Right forelimb (tissue), 1 donor: ENCODE measurements at places on chromosomes 5 and 9.

DNA sequence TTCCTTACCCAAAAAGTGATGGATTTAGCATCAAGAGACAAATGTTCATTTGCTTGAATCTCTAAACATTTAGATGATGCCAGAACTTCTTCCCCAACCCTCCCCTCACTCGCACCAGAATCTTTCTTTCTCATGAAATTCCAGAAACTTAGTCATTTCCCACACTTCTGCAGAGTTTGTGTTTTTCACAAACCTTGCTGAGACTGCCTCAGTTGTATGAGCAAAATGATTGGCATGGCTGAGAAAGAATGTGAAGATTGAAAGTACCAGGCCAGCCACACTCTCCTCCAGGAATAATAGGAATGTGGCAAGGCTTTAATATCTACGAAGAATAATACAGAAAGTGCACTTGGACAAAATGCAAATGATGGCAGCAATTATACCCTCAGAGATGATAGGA, 428.3 kb upstream of the CDH6 start:
- no peak for DNase-seq

GRCh38 chr9:77449240-77450084, 198.7 kb downstream of the GNA14 start:
- DNase-seq, result no peak

- DNase-seq, result no peak
These were observed 8.5 kb downstream of the PTGS1 start for GRCh38 chr9:122379340-122379739.

DNA sequence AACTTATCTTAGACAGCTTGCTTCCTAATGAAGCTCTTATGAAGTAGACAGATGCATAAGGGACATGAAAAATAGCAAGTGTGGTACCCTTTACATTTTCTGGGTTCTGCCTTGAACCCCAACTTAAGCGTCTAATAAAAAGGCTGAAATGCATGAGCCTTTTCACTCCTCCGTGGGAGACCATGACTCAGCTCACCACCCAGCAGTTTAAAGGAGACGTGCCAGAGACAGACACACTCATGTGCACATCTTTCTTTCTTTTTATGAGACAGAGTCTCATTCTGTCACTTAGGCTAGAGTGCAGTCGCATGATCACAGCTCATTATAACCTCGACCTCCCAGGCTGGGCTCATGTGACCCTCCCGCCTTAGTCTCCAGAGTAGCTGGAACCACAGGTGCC, 22.3 kb downstream of the CTXN3 start:
- no peak for DNase-seq

DNA sequence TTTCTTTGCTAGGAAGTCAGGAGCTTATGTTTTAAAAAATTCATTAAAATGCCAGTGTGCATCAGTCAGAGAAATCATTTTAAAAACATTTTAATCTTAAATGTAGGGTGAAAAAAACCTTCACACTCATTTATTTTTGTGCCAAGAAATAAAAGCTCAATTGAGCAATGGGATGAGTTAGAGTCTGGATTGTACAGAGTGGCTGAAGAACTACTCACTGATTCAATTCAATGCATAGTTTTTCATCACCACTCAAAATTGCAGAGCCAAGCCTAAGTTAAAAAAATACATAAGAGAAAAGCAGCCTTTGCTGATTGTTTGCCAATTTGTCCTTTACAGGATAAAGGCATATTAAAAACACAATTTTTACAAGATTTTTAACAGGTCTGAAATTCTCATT, 168.2 kb upstream of the DMRTA1 start:
- DNase-seq, result no peak

- no peak for DNase-seq
These were observed 1020.4 kb downstream of the CDH18 start for GRCh38 chr5:18967637-18968036.

DNA sequence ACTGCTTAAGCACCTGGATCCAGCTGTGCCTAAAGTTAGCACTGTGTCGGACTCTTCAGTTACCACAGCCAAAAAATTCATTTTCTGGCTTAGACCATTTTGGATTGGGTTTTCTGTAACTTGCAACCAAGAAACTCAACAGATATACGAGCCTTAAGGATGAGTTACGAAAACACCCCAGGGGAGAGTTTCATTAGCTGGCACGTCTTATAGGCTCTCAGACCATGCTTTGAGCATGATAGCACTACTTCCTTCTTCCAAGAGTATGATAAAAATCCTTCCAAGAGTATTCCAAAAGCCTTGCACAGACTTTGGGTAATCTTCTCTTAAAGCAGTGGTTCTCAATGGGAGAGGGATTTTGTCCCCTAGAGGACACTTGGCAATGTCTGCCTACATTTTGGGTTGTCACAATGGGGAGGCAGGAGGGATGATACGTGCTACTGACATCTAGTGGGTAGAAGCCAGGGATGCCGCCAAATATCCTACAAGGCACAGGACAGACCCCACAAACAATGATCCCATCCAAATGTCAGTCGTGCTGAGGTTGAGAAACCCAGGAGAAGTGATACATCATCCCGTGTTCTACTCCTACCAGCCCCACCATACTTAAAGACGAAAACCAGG, 64.8 kb downstream of the SMIM23 start:
- DNase-seq, result no peak

DNA sequence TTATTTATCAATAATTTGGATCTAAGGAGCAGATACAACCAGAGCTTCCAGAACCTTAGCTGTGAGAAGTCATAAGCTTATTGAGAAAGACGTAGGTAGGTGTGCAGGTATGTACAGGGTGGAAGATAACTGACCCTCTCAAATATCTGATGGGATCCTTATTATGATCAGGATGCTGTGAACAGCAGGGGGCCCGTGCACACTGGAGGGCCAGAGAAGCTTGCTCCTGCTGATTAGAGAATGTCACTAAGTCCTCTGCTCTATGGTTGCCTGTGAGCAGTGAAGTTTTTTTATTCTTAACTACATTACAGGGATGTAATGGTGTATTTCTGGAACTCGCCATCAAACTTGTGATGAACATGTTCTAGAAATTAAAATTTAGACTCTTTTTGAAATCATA, 108.9 kb upstream of the POU5F2 start:
- DNase-seq, result no peak

- no peak for DNase-seq
These were observed 15.0 kb downstream of the NPR3 start for GRCh38 chr5:32726086-32726557.

DNA sequence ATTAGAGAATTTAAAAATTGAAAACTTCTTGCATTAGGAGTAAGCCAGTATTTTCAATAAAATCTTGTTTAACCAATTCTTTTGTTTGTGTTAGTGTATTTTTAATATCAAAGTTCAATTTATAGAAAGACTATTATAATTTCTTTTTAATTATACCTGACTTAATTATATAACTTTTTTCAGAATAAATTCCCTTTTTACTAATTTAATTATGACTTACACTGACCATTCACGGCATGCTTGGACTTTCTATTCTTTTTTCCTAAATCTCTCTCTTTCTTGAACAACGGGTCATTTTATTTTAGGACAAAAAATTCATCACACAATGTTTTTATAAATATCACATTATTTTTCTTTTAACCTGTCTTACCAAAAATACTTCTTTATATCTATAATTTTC, 555.3 kb upstream of the PTGER4 start:
- DNase-seq, result no peak

GRCh38 chr5:94888674-94889073, 270.2 kb downstream of the SLF1 start:
- DNase-seq, result no peak

DNA sequence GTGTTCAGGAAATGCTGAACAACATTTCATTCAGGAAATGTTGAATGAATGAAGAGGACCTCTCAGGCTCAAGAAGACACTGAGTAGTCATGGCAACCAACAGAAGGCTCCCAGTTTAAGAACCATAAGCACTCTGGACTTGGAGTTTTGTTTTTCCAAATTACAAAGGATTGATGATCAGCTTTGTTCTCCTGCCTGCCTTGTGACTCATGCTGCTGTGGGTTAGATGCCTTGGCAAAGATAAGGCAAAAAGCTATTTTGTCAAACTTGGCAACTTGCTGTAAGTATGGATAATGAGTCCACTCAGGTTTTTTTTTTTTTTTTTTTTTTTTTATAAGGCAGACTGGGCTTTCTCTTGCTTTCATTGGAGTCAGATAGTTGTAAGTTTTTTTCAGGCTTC, 365.0 kb downstream of the TMEM232 start:
- no peak for DNase-seq

DNA sequence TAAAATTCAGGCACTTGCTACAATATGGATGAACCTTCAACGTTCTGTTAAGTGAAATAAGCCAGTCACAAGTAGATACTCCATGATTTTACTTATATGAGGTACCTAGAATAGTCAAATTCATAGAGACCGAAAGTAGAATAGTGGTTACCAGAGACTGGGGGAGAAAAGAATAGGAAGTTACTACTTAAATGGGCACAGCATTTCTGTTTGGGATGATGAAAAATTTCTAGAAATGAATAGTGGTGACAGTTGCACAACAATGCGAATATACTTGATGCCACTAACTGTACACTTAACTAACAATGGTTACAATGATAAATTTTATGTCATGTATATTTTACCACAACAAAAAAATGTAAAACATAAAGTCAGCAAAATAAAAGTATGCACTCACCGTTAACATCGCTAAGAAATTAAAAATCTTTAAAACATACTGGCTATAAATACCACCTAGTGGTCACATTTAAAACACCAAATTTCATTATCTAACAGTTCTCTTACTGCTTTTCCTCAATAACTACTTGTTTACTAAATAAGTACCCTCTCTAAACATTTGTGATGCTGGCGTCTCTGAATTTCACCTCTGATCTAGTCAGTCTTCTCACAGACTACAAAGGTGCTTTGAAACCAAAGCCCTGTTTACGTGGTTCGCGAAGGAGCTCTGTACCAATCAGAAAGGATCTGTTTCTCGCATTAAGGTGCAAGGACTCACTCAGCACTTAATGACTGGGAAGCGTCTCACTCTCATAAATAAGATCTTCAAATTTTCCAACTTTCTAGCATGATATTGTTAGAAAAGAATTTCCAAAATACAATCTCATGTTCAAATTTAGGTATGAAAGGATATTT, 22.7 kb downstream of the KIF3A start:
- DNase-seq, result no peak

GRCh38 chr5:150499437-150499956, 8.4 kb upstream of the NDST1 start:
- no peak for DNase-seq

GRCh38 chr9:93149361-93149760, 15.3 kb upstream of the NINJ1 start:
- DNase-seq, result no peak

DNA sequence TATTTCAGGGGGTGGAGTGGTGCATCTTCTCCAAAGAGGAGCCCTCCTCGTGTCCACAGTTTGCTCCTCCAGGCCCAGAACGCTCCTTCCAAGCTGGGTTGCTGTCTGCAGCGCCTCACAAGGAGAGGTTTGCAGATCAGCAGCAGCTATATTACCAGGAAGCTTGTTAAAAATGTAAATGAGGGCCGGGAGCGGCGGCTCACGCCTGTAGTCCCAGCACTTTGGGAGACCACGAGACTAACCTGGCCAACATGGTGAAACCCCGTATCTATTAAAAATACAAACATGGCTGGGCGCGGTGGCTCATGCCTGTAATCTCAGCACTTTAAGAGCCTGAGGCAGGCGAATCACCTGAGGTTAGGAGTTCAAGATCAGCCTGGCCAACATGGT, 25.0 kb upstream of the FRMPD1 start:
- no peak for DNase-seq

DNA sequence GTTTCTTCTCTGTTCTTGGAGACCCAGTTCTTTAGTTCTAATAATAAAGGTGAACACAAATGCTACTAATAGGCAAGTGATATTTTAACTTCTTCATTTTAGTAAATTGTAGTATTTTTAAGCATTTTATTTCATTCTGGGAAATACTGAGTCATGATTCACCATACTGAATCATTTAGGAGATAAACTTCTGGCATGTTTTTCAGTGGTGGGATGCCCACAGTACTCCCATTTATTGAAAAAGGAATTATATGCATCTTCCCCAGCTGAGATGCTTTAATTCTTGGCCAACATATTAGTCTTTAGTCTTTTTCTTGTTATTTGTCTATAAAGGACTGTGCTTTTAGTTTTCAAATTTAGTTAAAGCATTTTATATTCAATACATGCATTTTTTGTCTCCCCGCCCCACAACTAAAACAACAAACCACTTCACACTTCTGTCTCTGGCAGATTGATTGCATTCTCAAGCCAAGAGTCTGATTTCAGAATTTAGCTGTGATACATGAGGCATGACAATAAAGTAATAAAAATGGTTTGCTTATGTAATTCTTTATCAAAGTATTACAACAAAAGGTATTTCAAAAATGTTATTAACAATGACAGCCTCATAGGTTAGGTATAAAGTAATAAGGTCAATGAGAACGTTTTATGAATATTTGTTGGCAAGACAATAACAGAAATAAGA, 125.2 kb upstream of the CDH18 start:
- DNase-seq, result no peak

DNA sequence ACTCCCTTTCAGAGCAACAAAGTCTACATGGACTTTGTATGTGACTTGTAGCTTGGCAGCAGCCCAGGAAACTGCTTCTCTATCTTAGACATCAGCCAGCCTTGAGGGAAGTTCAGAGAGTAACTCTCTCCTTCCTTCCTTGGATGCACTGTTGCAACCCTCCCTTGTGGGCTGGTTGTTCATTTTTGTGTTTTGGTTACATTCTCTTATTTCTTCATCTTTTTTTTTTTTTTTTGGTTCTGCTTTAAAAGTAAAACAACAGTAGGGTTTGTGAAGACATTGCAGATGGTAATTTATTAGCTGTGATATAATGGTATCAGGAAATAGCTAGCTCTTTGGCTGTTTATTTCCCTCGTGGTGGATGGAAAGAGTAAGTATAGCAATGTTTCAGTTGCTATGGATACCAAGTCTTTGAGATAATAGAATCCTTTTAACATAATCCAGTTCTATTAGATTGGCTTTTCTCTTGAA, 97.9 kb upstream of the MAMDC2 start:
- no peak for DNase-seq

GRCh38 chr5:135426102-135427082, 20.8 kb downstream of the DCANP1 start:
- no peak for DNase-seq

DNA sequence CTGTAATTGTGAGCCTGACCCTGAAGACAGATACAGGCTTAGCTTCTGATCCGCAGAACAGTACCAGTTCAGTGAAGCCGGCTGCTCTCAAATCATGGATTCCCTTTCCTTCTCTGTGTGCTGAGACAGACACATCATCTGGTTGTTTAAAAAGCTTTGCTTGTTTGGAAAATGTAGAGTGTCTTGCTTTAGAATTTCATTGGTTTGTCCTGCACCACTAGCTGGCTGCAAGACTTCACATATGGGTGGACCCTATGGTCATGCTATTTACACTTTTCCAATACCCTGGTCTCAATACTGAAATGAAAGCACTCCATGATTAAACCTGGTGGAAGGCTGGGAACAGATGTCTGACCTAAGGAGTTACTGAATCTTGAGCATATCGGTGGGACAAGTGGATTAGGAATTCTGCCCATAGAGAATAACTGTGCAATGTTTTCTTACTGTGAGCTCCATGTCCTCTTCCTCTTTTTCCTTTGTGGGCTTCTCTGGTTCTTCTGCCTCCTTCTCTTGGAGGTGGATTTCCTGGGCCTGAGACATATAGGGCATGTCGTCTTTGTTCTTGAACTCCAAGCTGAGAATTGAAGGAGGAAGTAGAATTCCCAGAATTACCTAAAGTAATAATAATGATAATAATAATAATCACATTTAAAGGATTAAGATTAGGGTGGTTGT, 201.1 kb upstream of the KLF9 start:
- DNase-seq, result no peak

- no peak for DNase-seq
These were observed 107.0 kb downstream of the GPBP1 start for GRCh38 chr5:57280853-57281252.
